ENCODE measurements at places on chromosomes 12 and 14. TPM values are rescaled to one million over a fixed set of nuclear protein-coding genes. Genes with fewer than 3 reads are reported as not detected.

GRCh38 chr12:130826151-130826801 is 12.8 kb downstream of the STX2 start:
- H3K4me3 ChIP-seq: no peak overlapping the region
- H3K27ac ChIP-seq: no peak overlapping the region
- no peaks in the 10 kb centered on the region for H3K27me3 ChIP-seq
- peak; percentile 92 for DNase-seq

DNA sequence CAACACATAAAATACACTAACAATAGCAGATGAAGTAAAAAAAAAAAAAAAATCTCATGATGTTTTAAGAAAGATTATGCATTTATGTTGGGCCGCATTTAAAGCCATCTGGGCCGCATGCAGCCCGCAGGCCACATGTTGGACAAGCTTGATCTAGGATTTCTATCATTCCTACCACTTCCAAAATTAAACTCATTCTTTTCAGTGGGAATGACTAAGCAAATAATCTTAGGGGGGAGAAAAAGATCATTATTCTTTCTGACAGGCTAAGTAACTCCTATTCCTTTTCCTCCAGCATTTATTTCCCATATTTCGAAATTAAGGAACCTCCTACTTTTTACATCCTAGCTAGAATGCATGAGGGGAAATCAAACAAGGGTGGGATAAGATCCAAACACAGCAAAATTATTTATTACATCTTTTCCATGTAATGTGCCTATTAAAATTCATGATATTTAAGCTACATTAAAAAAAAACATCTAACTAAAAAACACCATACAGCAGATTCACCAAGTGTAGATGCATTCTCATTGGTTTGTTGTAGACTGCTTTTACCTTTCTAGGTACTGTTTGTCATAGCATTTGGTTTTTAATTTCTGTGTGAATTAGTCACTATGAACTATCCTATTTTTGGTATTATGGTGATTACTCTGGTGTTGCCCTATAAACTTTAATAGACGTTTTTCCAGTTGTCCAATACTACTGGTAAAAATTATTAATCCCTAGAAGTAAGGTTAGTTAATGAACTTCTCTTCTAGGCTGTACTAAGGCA is 76.1 kb downstream of the RASSF8 start:
- peaks cover 2% of the 10 kb centered on the region for H3K4me1 ChIP-seq
- DNase-seq: no peak
- no peaks in the 10 kb centered on the region for H3K36me3 ChIP-seq
- no peak overlapping the region for H3K4me3 ChIP-seq
- no peak overlapping the region for H3K27ac ChIP-seq
- H3K27me3 ChIP-seq: no peaks in the 10 kb centered on the region

GRCh38 chr12:65074932-65075331 is 46.2 kb downstream of the WIF1 start:
- no peaks in the 10 kb centered on the region for H3K27me3 ChIP-seq
- DNase-seq: no peak
- no peaks in the 10 kb centered on the region for H3K4me1 ChIP-seq
- H3K4me3 ChIP-seq: no peak overlapping the region
- no peaks in the 10 kb centered on the region for H3K36me3 ChIP-seq

DNA sequence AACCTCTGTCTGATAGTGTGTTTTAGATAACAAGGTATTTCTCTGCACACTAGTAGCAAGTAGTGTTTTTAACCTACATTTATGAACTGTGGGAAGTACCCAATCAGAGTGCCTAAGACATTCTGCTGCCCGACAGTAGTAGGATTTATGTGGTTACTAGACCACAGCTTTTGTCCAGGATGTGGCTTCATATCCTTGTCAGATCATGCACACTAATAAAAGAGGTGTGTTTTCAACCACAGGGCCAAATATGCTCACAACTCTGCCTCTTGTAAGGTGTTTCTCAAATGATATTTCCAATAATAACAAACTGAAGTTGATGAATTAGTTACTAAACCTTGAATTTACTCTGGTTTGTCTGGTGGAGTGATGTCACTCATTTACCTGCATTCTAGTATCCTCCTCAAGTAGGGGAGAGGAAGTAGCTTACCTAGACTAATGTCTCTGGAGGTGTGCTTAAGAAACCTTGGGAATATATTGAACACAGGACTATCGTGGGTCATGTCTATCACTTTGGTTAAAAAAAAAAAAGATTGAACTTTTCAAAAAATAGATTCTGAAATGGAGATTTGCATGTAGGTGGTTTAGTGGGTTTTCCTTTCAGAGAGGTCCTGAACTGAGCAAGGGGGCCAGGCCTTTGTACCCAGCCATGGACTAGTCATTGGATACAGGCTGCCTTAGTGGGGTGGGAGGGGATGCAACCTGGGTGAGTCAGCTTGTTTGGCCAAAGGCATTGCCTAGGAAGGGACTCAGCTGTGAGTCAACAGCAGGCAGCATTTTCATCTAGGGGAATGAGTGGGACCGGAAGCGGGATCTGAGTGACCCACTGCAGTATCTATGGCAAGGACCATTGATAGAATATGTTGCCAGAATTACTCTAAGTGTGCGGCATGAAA is 14.1 kb downstream of the FBXW8 start:
- no peaks in the 10 kb centered on the region for H3K27me3 ChIP-seq
- no peak overlapping the region for H3K27ac ChIP-seq
- H3K36me3 ChIP-seq: peaks cover 18% of the 10 kb centered on the region
- no peaks in the 10 kb centered on the region for H3K4me1 ChIP-seq

- no peak overlapping the region for H3K27ac ChIP-seq
- H3K36me3 ChIP-seq: no peaks in the 10 kb centered on the region
Measured at GRCh38 chr14:99213101-99213500, 58.9 kb downstream of the BCL11B start.

DNA sequence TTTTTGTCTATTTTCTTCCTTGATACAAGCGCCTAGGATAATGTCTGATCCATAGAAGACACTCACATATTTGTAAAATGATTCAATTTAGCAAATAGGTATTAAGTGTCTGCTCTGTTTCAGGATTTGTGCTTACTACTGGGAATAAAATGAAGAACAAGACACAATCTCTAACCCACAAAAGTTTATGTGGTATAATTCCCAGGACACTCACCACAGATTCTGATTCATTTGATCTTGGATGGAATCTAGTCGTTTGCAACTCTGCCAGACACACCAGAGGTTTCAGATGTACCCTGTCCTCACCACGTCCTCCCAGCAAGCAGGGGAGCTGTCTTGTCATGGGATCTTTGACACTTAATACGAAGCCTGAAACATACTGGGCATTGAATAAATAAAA is 208.3 kb downstream of the LRIG3 start:
- no peak for DNase-seq
- H3K4me1 ChIP-seq: no peaks in the 10 kb centered on the region
- H3K27ac ChIP-seq: no peak overlapping the region
- H3K36me3 ChIP-seq: peaks cover 23% of the 10 kb centered on the region
- H3K27me3 ChIP-seq: no peaks in the 10 kb centered on the region
- H3K4me3 ChIP-seq: no peak overlapping the region

- H3K4me3 ChIP-seq: no peak overlapping the region
- H3K27ac ChIP-seq: no peak overlapping the region
- H3K27me3 ChIP-seq: no peaks in the 10 kb centered on the region
- no peak for DNase-seq
- H3K36me3 ChIP-seq: no peaks in the 10 kb centered on the region
- H3K4me1 ChIP-seq: no peaks in the 10 kb centered on the region
Measured at GRCh38 chr12:108367436-108367835, 28.3 kb upstream of the CMKLR1 start.

- H3K27me3 ChIP-seq: peaks cover 8% of the 10 kb centered on the region
- peak; percentile 69 for DNase-seq
- H3K27ac ChIP-seq: no peak overlapping the region
- H3K36me3 ChIP-seq: no peaks in the 10 kb centered on the region
Measured at GRCh38 chr12:81758421-81759189, 545 bp downstream of the PPFIA2 start.

GRCh38 chr14:56059054-56059453 is 59.2 kb upstream of the PELI2 start:
- no peak overlapping the region for H3K4me3 ChIP-seq
- DNase-seq: no peak
- H3K4me1 ChIP-seq: 0 out of 2 replicates have a peak, but pooled peaks cover 5% of the 10 kb centered on the region

DNA sequence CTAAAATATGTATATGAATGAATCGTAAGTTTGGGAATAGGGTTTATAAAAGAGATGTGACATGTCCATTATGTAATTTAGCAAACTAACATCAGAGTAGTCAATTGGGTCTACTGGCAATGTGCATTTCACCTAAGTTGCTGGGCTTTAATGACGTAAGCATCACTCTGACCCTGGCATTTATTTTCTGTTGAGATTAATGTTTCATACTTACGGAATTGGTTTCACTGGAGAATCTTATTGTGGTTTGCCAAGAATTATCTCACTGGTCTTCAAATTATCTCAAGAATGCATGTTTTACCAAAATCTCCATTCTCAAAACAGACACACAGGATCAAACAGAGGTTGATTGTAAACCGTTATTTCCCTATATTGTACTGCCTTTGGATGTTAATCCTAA is 437.1 kb downstream of the NPAS3 start:
- no peak overlapping the region for H3K4me3 ChIP-seq
- DNase-seq: no peak
- H3K27me3 ChIP-seq: no peaks in the 10 kb centered on the region

- H3K4me1 ChIP-seq: no peaks in the 10 kb centered on the region
- no peak for DNase-seq
- no peak overlapping the region for H3K4me3 ChIP-seq
Measured at GRCh38 chr12:91178781-91179180, 3.8 kb downstream of the DCN start.

- H3K4me1 ChIP-seq: peaks cover 5% of the 10 kb centered on the region
- DNase-seq: no peak
- no peak overlapping the region for H3K27ac ChIP-seq
- H3K27me3 ChIP-seq: no peaks in the 10 kb centered on the region
Measured at GRCh38 chr12:52826611-52827498, 7.3 kb downstream of the KRT79 start.

- DNase-seq: no peak
- no peaks in the 10 kb centered on the region for H3K27me3 ChIP-seq
- H3K36me3 ChIP-seq: no peaks in the 10 kb centered on the region
- no peak overlapping the region for H3K4me3 ChIP-seq
- H3K27ac ChIP-seq: no peak overlapping the region
- peaks cover 7% of the 10 kb centered on the region for H3K4me1 ChIP-seq
Measured at GRCh38 chr12:11540615-11541310, 108.7 kb upstream of the ETV6 start.

DNA sequence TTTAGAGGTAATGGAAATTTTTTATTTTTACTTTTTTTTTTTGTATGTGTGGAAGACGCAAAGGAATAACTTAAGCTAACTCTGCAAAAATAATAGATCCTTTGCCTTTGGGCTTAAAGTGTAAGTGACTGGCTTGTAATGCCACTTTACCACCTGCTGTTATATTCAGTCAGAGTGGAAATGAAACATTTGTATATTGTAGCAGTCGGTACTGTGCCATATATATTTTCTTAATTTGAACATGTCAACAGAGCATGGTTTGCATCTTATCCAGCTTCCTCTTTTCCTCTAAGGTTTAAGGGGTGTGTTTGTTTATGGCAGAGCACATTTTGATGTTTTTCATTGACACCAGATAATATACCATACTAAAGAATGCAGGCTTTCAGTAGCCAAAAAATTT is 176.6 kb downstream of the TRHDE start:
- no peaks in the 10 kb centered on the region for H3K27me3 ChIP-seq
- DNase-seq: no peak
- H3K27ac ChIP-seq: no peak overlapping the region
- no peak overlapping the region for H3K4me3 ChIP-seq
- peaks cover 29% of the 10 kb centered on the region for H3K36me3 ChIP-seq

DNA sequence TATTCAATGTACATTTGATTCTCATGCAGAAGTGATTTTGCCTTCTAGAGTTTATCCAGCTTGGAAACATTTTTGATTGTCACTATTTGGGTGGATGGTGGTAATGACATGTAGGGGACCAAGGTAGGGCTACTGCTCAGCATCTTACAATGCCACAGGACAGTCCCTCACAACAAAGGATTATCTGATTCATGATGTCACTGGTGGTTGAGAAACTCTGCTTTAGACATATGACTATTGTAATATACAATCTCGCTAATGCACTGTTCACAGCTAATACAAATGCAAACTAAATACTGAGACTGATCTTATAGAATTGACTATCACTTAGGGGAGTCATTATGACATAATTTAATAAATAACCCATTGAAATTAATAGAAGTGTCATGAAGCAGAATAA is 60.4 kb upstream of the BTG1 start:
- no peak overlapping the region for H3K4me3 ChIP-seq
- no peaks in the 10 kb centered on the region for H3K27me3 ChIP-seq
- H3K4me1 ChIP-seq: no peaks in the 10 kb centered on the region
- no peaks in the 10 kb centered on the region for H3K36me3 ChIP-seq

- DNase-seq: no peak
- peak overlapping the region; percentile 69 for H3K27ac ChIP-seq
- no peaks in the 10 kb centered on the region for H3K27me3 ChIP-seq
Measured at GRCh38 chr14:21537090-21537424, 10.9 kb upstream of the SALL2 start.

DNA sequence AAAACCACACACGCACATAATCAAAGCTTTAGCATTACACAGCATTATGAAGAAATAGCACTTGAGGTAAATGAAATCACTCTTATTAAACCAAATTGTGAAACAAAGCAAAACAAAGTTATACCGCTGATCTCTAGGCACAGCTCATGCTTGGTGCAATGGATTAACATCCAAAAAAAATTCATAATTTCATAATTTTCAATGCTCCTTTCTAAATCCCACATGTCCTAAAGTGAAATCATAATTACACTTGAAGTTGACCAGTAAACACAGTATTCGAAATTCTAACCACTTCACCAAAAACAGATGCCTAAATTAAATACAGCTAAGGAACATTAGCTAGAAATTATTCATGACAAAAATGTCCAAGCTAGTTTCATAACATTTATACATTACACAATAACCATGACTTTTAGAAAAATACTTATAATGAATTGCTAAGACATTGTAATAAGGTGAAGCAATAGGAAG is 1.5 kb downstream of the MLH3 start:
- H3K4me3 ChIP-seq: peak overlapping the region; percentile 33
- 0 out of 2 replicates have a peak, but pooled peaks cover 2% of the 10 kb centered on the region for H3K4me1 ChIP-seq
- H3K36me3 ChIP-seq: peaks cover 16% of the 10 kb centered on the region
- DNase-seq: no peak
- H3K27me3 ChIP-seq: no peaks in the 10 kb centered on the region
- H3K27ac ChIP-seq: no peak overlapping the region

The ARHGDIB gene
- total RNA-seq: 0.29 TPM

The CCDC177 gene
- 6.2 TPM for total RNA-seq

The CAPZA3 gene
- total RNA-seq: not detected

The SARNP gene
- total RNA-seq: 122 TPM

The C12orf54 gene
- not detected for total RNA-seq

The NUP37 gene
- total RNA-seq: 62.8 TPM

The LRRIQ1 gene
- total RNA-seq: 0.39 TPM

The GZMH gene
- total RNA-seq: not detected

The LAG3 gene
- 1.7 TPM for total RNA-seq
